ENCODE measurements at places on chromosomes 3 and 15.

DNA sequence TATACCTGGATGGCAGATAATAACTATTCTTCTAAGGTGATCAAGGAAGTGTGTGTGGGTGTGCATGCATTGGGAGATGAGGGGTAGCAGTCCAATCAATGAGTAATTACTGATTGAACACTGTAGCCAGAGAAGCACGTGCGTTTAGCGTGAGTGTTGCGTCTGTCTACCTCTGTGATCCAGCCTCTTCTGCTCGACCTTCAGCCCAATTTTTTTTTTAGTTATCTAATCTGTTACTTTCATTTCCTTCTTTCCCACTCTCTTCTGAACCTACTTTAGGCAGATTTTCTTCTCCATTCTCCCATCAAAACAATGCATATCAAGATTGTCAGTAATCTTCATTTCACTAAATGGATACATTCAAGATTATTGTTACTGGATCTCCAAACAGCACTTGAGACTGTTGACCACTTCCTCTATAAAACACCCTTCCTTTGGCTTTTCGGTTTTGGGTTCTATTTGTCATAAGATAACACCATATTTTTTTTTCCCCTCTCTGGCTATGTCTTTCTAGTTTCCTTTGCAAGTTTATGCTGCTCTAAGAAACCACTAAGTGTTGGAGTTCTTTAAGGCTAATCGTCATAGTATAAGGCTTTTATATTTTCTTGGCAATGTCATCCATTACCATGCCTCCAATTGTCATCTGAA is 41.0 kb downstream of the MCTP2 start:
- DNase-seq = no peak

- DNase-seq = no peak
These were observed 277.3 kb upstream of the NR2F2 start for GRCh38 chr15:96053031-96053780.

GRCh38 chr3:45864760-45865519 is 21.4 kb upstream of the CCR9 start:
- no peak for DNase-seq

DNA sequence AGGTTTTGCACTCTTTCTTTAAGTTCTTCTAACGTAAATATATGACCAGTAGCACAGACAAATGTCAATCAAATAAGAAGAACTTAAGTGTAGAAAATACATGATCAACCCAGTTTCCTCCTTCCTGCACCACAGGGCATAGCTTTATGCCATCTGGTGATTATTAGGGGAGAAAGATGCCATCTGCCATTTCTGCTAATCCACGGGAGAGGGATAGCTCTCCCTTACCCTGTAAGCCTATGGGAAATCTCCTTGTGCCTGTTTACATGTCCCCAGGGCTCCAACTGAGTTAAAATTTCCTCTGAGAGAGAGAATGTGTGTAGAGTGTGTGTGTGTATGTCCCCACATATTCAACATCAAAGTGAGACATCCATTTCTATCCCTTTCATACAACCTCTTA is 135.9 kb downstream of the RSL24D1 start:
- no peak for DNase-seq

DNA sequence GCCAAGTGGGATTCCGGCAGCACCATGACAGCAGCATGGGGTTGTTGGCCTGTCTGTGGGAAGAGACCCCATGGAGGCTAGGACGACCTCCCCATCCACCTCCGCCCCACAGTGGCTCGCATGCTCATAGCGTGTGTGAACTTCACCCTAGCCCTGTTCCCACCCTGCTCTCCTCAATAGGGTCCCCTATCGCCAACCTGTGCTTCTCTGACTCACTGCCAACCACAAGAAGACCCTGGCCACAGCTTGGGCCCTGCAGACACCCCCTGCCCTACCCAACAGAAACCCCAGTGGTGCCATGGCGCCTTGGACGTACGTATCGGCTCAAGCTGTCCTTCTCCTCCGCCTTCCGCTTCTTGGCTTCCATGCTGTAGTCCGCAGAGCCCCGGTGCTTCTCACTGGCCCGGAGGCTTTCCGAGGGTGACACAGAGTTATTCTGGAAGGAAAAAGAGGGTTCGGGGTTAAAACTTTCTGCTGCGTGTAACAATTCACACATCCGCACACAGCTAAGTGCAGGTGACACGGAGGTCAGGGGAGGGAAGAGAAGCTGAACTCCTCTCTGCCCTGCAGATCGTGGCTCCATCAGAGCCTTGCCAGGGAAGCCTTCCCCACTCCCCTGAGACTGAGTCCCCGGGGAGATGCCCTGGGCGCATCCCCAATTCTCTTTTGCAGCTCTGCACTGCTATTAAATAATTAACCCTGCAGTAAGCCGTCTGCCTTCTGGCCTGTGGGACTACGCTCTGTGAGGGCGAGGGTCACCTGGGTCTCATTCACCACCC is 37.3 kb downstream of the TLE3 start:
- DNase-seq = no peak

GRCh38 chr3:124685481-124685880 is 44.8 kb upstream of the UMPS start:
- DNase-seq = no peak

All from activated CD4-positive, alpha-beta T cell treated with anti-CD3 and anti-CD28 coated beads, Interleukin-2, amount 50 U/mL, for 1 hour (primary cell).